Stimulated activated CD4-positive, alpha-beta T cell treated with anti-CD3 and anti-CD28 coated beads, TNF-alpha, amount 100 ng/mL, for 48 hours (primary cell): ENCODE measurements at places on chromosomes 12 and 14.
A peak's percentile ranks its signal among the peaks of the same experiment; 100 is the strongest.

DNA sequence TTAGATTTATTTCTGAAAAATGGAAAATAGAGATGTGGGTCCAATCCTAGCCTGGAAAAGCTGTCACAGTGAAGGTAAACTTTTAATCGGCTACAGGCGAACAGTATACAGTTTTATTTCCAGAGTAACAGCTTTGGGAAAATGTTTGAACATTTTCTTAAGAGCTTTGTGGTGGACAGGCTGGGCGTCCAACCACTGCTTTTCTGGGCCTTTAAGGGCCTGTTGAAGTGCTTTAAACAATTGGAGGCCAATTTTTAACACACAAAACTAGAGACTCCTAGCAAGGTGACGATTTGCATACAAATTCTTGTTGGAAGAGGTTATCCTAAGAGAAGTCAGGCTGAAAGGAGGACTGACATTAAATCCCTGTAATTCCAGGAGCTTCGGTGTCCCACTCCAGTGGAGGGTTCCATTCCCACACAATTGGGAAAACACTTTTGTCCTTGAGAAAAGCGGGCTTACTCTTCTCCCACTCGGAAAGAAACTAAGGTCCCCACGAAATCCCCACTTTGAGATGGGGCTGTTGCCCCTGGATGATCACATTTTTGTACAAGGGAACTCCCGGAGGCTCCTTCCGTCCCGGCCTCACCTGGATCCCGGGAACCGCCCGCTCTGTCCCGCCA is 26.9 kb downstream of the BCL11B start:
- no peak for DNase-seq

GRCh38 chr12:49212572-49212971 is 23.7 kb upstream of the TUBA1A start:
- no peak for DNase-seq

- DNase-seq, result no peak
These were observed 58.1 kb downstream of the PLEKHG3 start for GRCh38 chr14:64762044-64763034.

DNA sequence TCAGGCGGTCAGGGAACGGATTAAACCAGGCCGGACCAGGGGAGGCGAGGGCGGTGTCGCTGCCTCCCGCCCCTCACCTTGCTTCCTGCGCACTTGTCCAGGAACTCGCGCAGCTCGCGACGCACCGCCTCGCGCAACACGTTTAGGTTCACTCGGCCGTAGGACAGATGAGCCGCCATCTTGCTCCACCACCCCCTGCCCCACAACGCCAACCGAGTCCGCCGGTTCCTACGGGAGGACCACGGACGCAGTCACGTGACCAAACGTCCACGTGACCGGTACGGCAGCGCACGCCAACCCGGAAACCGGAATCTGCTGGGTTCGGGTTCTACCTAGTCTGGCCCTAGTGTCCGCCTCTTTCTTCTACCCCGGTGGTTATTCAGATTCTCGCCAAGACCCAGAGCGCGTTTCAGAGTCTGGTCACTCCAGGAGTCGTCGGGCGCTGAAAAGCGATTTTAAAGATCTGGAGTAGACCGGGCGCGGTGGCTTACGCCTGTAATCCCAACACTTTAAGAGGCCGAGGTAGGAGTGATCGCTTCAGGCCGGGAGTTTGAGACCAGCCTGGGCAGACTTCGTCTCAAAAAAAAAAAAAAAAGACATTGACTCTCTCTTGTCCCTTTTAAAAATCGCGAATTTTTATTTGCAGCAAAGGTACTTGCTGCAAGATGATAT is at the start of gene VPS33A:
Gene VPS33A (minus strand): TSS at position 265 of the 672 bp plus-strand sequence. CDS start 86 bp downstream, at position 179.
- DNase-seq, result peak; percentile 96

DNA sequence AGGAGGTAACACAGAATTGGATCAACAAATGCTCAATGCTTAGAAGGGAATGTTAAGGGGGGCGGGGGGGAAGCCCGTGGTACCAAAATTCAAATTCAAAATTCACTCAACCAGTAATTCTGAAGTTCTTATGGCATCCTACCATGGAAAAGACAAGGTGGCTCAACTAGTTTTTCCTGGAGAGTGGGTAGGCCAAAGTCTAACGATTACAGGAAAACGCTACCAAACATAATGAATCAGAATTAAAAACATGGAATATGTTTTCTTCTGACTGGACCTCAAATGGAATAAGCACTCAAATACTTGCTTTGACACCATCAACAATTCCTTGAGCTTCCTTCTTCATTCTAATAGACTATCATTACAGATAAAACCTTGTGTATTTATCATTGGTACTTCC is 2.3 kb downstream of the NACA start:
- no peak for DNase-seq

DNA sequence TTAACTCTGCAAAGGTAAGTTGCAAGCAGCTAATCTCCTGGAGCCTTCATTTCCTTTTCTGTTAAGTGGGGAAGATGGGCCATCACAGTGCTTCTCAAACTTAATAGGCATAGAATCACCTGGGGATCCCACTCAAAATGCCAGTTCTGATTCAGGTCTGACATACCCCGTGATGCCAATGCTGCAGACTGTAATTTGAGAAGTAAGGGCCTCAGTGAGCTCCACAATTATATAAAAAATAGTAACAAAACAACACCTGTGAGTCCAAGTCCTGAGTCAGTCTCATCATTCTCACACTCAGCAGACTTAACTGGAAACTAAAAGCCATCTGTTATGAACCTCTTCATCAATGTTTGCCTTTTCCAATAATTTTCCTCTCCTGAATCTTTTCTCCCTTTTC is 10.8 kb upstream of the PSMA6 start:
- DNase-seq, result no peak

DNA sequence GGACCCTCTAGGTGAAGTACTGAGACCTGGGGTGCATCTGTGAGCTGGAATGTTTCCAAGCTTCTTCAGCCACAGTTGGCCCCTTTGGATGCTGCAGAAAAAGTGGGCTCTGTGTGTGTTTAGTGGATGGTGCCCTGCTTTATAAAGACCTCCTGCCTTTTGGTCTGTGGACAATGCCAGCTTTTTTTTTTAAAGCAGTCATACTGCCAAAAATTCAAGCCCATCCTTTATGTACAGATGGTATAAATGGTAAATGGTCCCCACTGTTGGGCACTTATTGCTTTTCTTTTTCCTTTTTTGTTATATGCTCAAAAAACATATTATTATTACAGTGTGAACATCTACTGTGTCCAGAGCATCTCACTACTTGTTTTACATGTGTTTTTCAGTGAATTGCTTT is 81.1 kb downstream of the SMOC1 start:
- no peak for DNase-seq

DNA sequence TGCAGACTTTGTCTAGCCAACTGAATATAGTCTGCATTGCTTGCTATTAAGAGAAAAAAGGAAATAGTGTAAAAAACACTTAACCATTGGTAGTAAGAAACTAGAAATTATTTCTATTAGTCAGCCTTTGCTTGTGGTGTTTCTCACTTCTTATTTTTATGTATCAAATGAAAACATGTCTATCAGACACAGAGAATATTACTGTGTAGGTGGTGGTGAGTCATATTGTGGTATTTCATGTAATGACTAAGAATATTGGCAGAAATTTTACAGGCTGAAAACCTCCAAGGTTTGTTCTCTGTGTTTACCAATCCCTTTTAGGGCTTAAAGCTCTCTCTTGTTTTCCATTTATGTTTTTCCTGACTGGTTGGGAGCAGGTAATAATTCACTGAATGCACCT is 87.2 kb downstream of the DAAM1 start:
- DNase-seq, result no peak

- peak; percentile 52 for DNase-seq
These were observed 482 bp downstream of the TMEM30B start for GRCh38 chr14:61280526-61281185.

GRCh38 chr14:90795744-90796143 is 20.5 kb downstream of the TTC7B start:
- no peak for DNase-seq
